Karpas-422 (cell line): ENCODE measurements at places on chromosomes 7 and 10. TPM values are rescaled to one million over a fixed set of nuclear protein-coding genes. Genes with fewer than 3 reads are reported as not detected.

DNA sequence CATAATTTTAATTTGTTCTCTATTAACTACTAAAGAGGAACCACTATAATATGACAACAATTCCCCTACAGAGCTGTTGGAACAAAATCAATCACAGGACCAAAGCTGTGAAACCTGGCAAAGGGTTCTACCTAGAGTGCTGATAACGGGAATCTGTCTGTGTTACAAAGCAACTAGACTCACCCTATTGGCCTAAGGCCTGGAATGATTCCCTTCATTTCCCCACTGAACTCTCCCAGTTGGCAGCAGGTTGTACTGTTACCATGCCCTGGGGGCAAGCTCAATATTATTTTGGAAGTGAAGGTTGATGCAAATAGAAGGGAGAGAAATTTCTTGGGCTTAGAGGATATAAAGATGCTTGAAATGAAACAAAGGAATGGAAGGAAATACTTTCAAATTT is 81.8 kb downstream of the SEMA3A start:
- no peaks in the 10 kb centered on the region for H3K36me3 ChIP-seq
- no peak overlapping the region for H3K27ac ChIP-seq
- no peaks in the 10 kb centered on the region for H3K27me3 ChIP-seq
- no peak for DNase-seq
- H3K4me1 ChIP-seq = no peaks in the 10 kb centered on the region
- H3K4me3 ChIP-seq = no peak overlapping the region

Gene CPA4
- not detected in 2 replicates for total RNA-seq

Gene MSMB
- not detected in 2 replicates for total RNA-seq

Gene MUC3A
- total RNA-seq = not detected in 2 replicates

DNA sequence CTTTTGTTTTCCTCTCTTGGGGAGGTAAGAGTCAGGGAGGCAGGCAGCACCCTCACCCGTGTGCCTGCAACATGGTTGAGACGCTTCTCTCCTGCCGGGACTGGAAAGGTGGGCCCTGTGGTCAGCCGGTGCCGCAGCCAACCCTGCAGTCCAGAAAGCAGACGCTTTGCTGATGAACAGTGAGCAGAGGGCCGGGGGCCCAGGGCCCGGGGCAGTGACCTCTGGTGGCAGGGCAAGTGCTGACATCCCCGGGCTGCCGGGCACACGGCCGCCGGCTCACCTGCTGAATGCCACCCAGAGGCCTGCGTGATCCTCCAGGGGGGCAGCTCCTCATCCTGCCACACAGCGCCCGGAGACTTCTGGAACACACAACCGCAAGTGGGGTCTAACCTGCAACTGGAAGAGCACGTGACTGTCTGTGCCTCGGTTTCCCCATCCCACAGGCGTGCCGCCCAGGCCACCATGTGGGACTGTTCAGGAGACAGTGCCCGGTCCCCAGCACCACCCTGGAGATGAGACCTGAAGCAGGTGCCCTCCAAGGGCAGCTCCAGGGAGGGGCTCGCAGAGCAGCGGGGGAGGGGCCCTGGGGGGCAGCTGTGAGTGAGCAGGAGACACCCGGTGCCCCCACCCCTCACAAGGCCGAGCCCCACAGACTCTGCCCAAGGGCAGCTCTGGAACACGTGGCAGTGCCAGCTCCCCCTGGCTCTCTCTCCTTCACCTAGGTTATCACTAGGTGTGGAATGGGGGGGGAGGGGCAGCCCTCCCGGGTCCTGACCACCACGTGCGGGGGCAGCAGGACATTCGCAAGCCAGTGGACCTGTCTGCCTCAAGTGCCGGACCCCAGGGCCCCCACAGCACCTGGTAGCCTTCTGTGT is 2.2 kb upstream of the ADGRA1 start:
- H3K4me1 ChIP-seq = no peaks in the 10 kb centered on the region
- no peaks in the 10 kb centered on the region for H3K27me3 ChIP-seq
- no peak overlapping the region for H3K4me3 ChIP-seq

GRCh38 chr10:5211696-5212536 is 15.3 kb downstream of the AKR1C4 start:
- H3K4me1 ChIP-seq = no peaks in the 10 kb centered on the region
- H3K27me3 ChIP-seq = no peaks in the 10 kb centered on the region
- H3K27ac ChIP-seq = no peak overlapping the region
- no peak for DNase-seq

Gene MPP7
- 0.47 and 0.56 TPM in 2 replicates for total RNA-seq

Gene MRLN
- 0.25 TPM in 1 of 2 replicates, not detected in the other for total RNA-seq

DNA sequence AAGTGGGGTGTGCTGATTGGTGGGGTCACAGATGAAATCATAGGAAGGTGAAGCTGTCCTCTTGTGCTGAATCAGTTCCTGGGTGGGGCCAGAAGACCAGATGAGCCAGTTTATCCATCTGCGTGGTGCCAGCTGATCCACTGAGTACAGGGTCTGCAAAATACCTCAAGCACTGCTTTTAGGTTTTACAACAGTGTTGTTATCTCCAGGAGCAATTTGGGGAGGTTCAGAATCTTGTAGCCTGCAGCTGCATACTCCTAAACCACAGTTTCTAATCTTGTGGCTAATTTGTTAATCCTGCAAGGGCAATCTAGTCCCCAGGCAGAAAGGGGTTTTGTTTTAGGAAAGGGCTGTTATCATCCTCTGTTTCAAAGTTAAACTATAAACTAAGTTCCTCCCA is 17.0 kb upstream of the IFRD1 start:
- H3K27me3 ChIP-seq = no peaks in the 10 kb centered on the region
- H3K4me1 ChIP-seq = peaks cover 25% of the 10 kb centered on the region
- no peak overlapping the region for H3K27ac ChIP-seq
